Activated T-cell treated with anti-CD3 and anti-CD28 coated beads for 48 hours (primary cell): ENCODE measurements at places on chromosomes 6 and 20.

DNA sequence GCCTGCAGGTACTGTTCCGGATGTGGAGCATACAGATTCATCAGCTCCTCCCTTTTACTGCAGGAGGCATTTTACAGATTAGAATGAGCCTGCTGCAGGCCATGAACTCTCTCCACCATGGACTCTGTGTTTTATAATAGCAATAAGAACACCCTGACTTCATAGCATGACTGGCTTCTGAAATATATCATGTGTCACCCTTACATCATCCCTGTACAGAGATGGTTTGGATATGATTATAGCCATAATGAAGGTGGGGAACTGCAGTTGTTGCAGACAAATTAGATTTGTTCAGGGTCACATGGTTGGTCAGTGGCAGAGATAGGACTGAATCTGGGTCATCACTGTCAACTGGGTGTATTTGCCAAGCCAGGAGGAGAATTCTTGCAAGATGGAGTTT is 100.7 kb downstream of the FOXO3 start:
- no peak for DNase-seq

DNA sequence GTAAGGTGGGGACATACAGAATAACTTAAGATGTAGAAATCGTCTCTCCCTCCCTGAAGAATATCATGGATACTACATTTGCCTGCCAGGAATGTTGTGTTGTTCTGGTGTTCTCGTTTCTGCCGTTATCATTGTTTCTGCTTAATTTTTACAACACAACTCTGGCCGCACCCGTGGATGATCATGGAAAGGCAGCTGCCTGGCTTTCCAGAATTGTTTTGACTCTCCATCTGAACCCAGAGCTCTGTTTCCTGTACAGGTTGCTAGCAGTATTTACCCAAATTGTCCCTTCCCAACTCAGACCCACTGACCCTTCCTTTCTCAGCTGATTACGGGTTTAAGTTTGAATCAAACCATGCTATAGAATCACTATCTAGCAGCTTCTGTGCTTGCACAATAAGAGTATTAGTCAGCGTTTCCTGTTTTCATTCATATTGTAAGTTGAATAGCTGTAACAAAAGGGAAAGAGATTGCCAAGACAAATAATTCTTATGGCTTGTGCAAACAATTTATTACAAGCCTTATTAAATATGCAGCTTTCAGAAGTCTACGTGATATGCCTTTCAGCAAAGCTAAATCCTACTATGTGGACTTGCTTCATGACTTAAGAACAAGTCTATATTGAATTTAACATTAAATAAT is 139.0 kb downstream of the MTHFD1L start:
- no peak for DNase-seq

- no peak for DNase-seq
Measured at GRCh38 chr6:151300267-151300991, 60.7 kb downstream of the AKAP12 start.

- no peak for DNase-seq
Measured at GRCh38 chr20:58627212-58628072, 23.6 kb upstream of the STX16 start.

DNA sequence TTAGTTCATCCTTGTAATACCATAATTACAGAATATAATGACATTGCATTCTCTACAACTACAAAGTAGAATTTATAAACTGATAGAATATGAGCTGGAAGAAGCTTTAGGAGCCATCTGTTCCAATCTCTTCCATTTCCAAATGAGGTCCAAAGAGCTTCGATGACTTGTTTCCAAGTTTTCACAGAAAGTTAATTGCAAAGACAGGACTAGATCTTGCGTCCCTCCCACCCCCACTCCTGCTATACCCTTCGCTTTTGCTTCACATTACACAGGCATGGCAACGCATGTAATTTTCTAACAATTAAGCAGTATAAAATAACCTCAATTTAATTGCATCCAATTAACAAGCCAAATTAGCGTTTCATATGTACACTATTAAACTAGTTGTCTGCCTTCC is 7.0 kb downstream of the HIVEP2 start:
- no peak for DNase-seq

DNA sequence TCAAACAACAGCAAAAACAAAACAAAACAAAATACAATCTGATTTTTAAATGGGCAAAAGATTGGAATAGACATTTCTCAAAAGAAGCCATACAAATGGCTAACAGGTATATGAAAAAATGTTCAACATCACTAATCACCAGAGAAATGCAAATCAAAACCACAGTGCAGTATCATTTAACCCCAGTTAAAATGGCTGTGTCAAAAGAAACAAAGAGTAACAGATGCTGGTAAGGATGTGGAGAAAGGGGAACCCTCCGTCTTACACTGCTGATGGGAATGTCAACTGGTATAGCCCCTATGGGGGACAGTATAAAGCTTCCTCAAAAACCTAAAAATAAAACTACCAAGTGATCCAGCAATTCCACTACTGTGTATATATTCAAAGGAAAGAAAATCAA is 10.9 kb upstream of the NELFCD start:
- no peak for DNase-seq
